ENCODE measurements at places on chromosomes 3 and 15. TPM values are rescaled to one million over a fixed set of nuclear protein-coding genes. Genes with fewer than 3 reads are reported as not detected.

The IQCF5 gene
- not detected for polyA plus RNA-seq

The SORD gene
- 3.5 TPM for polyA plus RNA-seq

The TUSC2 gene
- 26.1 TPM for polyA plus RNA-seq

The RTP4 gene
- polyA plus RNA-seq = not detected

The CORO2B gene
- polyA plus RNA-seq = 184 TPM

The RYR3 gene
- polyA plus RNA-seq = 3.8 TPM

The ZNF620 gene
- 0.53 TPM for polyA plus RNA-seq

The OCA2 gene
- polyA plus RNA-seq = not detected

The GOLGA8S gene
- polyA plus RNA-seq = 0.19 TPM
